Activated effector memory CD4-positive, alpha-beta T cell treated with Interleukin-2 at 50 U/mL for 16 hours (primary cell): ENCODE measurements at places on chromosomes 6 and 20.

- DNase-seq = no peak
Measured at GRCh38 chr6:55011034-55011433, 163.3 kb upstream of the HCRTR2 start.

- no peak for DNase-seq
Measured at GRCh38 chr6:32088487-32089049, 20.6 kb downstream of the TNXB start.

DNA sequence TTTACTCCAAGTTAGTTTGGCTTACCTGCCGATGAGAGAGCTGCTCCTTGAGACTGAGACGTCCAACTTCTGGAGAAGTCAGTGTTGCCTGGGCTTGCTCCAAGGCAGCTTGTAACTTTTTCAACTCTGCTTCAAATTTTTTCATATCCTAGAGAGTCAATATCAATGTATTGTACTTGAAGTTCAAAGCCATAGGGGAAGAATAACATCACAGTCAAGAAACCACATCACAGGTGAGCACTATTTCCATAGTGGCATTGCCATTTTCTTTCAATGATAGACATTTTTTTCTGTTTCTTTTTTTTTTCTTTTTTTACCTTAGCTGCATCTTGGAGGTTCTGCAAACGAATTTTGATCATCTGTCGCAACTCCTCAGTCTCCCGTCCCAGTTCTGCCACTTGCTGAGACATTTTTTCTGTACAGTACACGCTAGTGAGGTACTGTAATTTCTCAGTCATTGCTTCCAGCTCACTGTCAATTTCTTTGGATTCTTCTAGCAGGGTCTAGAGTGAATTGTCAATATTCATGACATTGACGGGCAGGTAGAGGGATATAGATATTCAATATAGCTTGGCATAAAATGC lies 326.7 kb downstream of the SYNE1 start:
- DNase-seq = no peak

DNA sequence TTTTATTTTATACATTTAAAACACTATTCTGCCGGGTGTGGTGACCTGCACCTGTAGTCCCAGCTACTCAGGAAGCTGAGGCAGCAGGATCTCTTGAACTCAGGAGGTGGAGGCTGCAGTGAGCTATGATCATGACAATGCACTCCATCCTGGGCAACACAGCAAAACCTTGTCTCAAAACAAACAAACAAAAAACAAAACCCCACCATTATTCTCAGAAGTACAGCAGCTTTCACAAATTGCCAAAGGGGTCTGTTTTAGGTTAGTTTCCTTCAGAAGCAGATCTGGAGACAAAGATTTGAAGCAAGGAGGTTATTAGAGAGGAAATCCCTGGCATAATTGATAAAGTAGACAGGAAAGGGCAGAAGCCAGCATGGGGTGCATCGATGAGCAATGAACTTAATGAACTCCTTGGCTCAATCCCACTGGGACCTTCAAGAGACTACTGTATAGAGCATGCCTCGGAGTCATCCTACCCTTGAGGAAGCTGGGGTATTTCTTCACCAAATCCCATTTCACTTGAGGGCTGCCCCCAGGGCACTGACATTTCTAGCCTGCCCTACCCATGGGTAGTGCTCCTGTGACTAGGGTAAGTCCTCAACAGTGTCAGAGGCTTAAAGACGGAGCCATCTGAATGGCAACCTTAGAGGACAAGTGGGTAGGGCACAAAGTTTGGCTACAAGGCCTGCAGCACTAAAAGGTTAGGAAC lies 43.2 kb upstream of the DDR1 start:
- no peak for DNase-seq

DNA sequence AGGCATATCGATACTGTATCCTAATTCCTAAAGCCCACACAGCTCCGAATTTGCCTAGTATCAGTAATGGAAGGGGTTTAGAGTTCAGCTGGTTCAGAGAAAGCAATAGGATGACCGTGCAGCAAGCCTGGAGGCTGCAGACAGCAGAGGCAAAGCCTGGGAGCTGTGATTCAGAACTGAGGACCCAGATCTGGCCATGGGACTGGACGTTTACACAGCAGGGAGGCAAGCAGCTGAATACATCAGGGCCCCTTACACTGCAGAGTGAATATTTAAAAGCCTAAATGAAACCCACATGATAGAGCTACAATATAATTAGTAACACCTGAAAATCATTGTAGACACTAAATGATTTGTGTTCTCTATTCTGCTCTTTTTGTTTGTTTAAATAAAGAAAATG lies 38.0 kb downstream of the ELOVL2 start:
- no peak for DNase-seq

- DNase-seq = no peak
Measured at GRCh38 chr6:124432620-124433019, 529.6 kb upstream of the RNF217 start.

GRCh38 chr20:33677991-33678702 lies 3.9 kb upstream of the NECAB3 start:
- DNase-seq = no peak

- DNase-seq = no peak
Measured at GRCh38 chr6:70277470-70277869, 25.4 kb downstream of the COL9A1 start.

GRCh38 chr6:31705931-31706330 lies 735 bp upstream of the LY6G6F start:
- DNase-seq = no peak

- no peak for DNase-seq
Measured at GRCh38 chr6:42537536-42537935, 26.3 kb upstream of the UBR2 start.

GRCh38 chr6:134381959-134382358 lies 64.0 kb upstream of the SGK1 start:
- no peak for DNase-seq

DNA sequence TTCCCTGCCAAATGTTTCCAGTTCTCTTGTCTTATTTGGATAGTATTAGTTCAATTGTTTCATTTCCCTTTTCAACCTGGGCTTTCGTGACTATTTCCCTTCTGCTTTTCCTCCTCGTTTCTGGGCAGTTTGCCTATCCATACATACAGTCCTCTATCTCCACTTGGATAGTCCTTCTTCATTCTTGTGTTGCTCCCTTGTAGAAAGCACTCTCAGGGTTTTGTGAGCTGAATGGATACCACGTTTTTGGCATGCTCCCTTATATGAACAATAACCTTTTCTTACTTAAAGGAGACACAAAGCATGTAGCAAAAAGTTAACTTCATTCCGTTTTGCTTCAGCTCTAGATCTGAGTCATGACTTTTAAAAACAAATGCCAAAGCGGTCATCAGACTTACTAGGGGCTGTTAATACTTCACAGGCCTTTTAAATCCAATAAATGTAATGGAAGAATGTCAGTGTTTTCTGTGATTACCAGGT lies 16.6 kb downstream of the CRYBG1 start:
- no peak for DNase-seq
